ENCODE measurements at places on chromosomes 11 and 22.

DNA sequence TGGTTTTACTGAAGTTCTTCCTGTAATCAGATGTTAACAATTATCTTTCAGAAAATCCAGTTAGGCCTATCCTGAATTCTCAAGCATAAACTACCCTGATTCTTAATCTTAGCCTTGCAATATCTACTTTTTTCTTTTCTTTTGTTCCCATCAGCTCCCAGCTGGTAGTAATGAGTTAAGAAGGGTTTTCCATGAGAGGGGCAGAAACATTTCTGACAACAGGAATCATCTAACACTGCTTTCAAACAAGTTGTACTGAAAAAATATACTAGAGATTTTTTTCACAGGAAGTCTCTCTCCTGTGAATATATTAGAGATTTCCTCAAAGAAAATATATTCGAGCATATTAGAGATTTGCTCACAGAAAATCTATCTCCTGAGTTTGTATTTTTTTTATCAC, 3.3 kb upstream of the TRIM6 start:
- DNase-seq = no peak

DNA sequence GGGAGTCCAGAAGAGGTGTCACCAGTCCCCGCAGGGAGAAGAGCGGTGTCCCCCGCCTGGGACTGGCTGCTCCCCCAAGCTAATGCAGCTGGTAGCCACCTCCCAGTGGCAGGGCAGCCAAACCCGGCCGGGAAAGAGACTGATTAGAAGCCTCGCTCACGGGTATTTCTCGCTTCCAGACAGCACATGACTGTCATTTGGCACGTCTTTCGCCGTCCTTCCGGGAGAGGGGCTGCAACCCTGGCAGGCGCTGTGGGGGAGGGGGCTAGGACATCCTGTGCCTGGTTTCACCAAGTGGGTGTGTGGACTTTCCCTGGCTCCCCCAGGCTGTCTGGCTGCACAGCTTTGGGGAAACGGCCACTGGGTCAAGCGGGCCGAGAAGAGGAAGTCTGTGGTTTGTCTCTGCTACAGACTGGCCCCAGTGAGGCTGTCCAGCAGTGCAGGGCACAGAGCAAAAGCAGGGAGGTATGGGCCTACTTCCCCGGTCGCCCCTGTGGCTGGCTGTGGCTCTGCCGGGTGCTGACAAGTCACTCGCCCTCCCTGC, 3.8 kb downstream of the CD81 start:
- no peak for DNase-seq

GRCh38 chr22:18994701-18995326, 58.7 kb upstream of the PRODH start:
- DNase-seq = no peak

GRCh38 chr22:41524809-41525449, 19.3 kb downstream of the POLR3H start:
- DNase-seq = no peak

- no peak for DNase-seq
Observed at GRCh38 chr11:66317322-66317722, 478 bp upstream of the CD248 start.

DNA sequence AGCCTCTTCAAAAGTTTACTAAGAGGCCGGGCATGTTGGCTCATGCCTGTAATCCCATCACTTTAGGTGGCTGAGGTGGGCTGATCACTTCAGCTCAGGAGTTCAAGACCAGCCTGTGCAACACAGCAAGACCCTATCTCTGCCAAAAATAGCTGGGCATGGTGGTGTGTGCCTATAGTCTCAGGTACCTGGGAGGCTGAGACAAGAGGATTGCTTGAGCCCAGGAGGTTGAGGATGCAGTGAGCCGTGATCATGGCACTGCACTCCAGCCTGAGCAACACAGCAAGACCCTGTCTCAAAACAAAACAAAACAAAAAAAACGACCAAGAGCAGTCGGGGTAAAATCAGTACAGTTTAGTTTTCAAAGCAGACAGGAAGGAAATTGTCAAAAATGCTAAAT, 4.7 kb upstream of the ADSL start:
- no peak for DNase-seq

GRCh38 chr11:86047275-86047991, 21.5 kb downstream of the PICALM start:
- no peak for DNase-seq

GRCh38 chr11:77619576-77620198, 17.9 kb downstream of the CLNS1A start:
- peak; percentile 70 for DNase-seq

- DNase-seq = no peak
Observed at GRCh38 chr22:36864454-36865215, 3.8 kb downstream of the NCF4 start.

DNA sequence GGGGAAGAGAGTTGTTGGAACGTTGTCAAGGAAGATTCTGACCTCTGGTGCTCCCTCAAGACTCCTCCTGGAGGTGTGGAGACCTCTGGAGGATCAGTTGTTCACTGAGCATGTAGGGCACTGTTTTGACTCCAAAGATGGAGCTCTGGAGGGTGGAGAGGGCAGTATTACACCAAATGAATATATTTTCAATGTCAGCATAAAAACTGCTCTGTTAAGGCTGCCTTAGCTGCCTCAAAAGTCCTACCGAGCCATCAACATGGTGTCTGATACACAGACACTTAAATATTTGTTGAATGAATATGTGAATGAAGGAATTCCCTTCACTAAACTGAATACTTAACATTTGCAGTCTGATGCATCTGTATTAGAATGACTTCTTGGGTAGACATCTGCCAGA, 144.2 kb upstream of the SPON1 start:
- no peak for DNase-seq

DNA sequence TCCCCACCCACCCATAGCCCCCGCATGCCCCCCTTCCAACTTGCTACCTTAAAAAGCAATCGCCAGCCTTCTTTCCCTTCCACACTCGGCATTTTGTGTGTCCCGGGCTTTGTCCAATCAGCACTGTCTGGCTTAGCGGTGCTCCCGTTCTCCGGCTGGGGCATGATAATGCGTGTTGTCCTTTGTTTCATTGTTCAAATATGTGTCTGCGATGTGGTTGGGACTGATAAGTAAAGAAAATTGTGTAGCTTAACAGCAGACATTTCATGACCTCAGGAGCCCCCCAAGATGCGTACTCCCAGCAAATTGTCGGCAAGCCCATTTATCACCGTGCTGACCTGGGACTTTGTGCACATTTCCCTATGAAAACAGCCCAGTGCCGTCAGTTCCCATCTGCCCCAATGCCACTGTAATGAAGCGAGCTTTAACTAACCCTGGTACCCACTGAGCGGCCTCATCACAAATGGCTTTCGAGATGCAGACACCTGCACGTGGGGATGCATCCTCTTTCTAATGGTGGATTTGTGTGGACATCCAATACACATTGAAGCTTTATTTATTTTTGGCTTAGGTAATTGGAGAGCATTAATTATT, 167.0 kb upstream of the E2F8 start:
- no peak for DNase-seq

GRCh38 chr11:128291835-128292234, 295.5 kb downstream of the ETS1 start:
- DNase-seq = no peak

DNA sequence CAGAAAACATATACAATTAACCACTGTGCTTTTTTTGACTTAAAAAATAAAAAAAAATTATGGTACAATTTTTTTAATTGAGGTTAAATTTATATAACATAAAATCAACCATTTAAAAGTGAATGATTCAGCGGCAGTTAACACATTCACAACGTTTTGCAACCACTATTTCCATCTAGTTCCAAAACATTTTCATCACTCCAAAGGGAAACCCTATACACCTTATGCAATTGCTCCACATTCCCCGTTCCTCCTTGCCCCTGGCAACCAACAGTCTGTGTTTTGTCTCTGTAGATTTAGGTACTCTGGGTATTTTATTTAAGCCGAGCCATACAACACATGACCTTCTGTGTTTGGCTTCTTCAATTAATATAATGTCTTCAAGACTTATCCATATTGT, 15.3 kb downstream of the DDI1 start:
- DNase-seq = no peak

- DNase-seq = no peak
Observed at GRCh38 chr11:79150966-79151365, 289.9 kb downstream of the TENM4 start.

- no peak for DNase-seq
Observed at GRCh38 chr11:46858920-46859546, 13.0 kb upstream of the CKAP5 start.

DNA sequence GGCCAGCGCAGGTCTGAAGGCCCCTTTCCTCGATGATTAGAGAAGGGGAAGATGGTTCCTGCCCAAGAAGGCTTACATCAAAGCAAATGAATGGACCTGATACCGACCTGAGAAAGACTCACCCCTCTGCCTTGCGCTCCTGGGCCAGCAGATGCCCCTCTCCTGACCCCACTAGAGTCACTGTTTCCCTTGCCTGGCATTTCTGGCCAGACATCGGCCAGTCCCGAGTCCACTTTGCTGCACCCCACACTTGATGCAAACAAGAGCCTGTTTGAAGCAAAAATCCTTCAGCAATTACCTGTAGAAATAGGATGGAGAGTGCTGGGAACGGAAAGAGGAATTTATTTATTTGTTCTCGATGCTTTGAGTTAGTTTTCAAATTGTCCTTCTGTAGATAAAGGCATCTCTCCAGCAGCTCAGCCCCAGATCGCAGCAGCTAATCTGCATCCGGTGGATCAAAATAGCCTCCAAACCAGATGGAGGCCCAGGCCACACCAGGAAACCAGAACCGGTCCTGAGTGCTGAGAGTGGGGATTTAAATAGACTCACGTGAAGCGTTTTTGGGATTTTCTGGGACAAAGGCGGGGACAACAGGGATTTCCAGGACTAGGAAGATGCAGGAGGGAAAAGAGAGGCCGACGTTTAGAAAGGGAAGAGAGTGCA, 148.6 kb downstream of the TRIM29 start:
- DNase-seq = no peak

- DNase-seq = no peak
Observed at GRCh38 chr11:118078911-118079411, 2.1 kb downstream of the TMPRSS4 start.

DNA sequence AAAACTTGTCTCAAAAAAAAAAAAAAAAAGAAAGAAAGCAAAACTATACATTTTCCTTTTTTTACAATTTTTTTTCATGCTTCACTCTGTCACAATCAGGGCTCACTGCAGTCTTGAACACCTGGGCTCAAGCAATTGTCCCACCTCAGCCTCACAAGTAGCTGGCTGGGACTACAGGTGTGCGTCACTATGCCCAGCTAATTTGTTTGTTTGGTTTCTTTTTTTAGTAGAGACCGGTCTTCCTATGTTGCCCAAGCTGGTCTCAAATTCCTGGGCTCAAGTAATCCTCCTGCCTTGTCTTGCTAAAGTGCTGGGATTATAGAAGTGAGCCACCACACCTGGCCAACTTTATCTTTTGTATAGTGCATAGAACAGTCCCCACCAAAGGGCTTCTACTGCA, 15.0 kb upstream of the CXCR5 start:
- DNase-seq = no peak

GRCh38 chr11:128180441-128181087, 406.8 kb downstream of the ETS1 start:
- DNase-seq = no peak

- DNase-seq = no peak
Observed at GRCh38 chr11:76282811-76283595, 76.7 kb upstream of the WNT11 start.
